ENCODE measurements at places on chromosomes 12 and 14.

GRCh38 chr14:21634840-21635239 lies at the start of gene OR10G2:
Gene OR10G2 (minus strand): TSS chr14:21634940. CDS start chr14:21634842, 98 bp downstream.
- no peak for DNase-seq

DNA sequence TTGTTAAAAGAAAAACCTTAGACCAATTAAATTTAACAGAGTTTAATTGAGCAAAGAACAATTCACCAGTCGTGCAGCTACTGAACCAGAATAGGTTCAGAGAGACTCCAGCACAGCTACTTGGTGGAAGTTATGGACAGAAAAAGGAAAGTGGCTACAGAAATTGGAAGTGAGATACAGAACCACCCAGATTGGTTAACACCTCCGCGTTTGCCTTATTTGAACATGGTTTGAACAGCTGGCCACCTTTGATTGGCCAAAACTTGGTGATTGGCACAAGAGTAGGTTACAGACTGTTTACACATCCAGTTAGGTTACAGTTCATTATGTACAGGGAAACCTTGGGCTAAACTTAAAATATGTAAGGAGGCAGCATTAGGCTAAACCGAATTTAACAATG lies 54.9 kb downstream of the SRGAP1 start:
- no peak for DNase-seq

- DNase-seq, result no peak
These were observed 542.0 kb downstream of the SNAPC1 start for GRCh38 chr14:62304257-62304656.

DNA sequence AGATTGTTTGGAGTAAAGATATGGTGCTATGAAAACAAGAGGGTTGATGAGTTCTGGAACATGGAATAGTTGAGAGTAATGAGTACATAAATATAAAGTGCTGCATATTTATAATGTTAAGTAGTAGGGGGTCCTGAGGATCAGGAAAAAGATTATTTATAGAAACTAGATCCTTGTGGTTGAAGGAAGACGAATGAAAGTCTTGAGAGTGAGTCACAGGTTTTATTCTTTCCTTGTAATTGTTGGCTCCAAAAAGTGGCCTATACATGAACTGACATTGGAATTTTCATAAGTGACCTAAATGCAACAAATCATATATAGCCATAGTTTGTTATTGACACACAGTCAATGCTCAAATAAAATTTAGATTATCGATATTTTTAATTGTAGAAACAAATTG lies 440.4 kb upstream of the PRICKLE1 start:
- no peak for DNase-seq

DNA sequence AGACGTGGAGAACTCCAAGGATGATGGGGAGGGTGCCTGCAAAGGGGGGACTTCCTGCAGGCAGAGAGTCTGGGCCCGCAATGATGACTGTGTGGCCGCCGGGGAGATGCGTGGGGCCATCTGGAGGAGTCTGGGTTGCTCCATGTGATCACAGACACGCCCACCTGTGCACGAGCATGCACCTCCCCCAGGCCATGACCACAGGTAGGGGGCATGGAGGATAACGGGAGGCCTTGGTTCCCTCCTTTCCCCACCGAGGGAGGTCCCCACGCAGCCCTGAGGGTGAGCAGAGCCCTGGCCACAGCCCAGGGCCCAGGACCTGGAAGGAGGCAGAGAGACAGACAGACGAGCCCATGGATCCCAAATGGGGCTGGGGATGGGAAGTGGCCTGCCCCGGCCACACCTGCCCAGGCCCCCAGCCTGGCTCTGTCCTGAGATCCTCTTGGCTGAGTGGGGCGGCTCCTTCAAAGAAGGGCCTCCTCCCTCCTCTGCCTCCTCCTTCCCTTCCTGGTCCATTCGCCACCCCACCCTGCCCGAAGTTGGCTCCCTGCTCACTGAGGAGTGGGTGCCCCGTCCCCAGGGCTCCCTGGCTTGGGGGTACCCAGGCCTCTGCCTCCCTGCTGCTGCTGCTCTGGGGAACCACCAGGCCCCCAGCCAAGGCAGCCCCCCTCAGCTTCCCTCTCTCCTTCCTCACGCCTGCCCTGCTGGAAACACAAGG lies 138.2 kb downstream of the CALM1 start:
- DNase-seq, result no peak

GRCh38 chr12:111160350-111161241 lies 208.3 kb downstream of the PHETA1 start:
- no peak for DNase-seq

GRCh38 chr12:16385782-16386646 lies 38.6 kb downstream of the MGST1 start:
- no peak for DNase-seq

DNA sequence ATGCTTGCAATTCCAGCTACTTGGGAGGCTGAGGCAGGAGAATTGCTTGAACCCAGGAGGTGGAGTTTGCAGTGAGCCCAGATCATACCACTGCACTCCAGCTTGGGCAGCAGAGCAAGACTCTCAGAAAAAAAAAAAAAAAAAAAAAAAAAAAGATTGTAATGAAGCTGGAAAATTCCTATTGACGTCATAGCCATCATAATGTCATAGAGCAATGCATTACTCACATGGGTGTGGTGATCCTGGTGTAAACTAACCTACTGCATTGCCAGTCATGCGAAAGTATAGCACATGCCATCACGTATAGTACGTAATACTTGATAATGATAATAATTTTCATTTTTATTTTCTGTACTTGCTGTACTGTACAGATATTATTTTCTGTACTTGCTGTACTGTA lies 42.7 kb upstream of the NID2 start:
- DNase-seq, result no peak
